ENCODE measurements at places on chromosomes 16 and 17. TPM values are rescaled to one million over a fixed set of nuclear protein-coding genes. Genes with fewer than 3 reads are reported as not detected.

CNP gene
- 71.9 TPM for total RNA-seq

- peak; percentile 45 for DNase-seq
Measured at GRCh38 chr16:78443542-78444364, 344.3 kb downstream of the WWOX start.

CTRB2 gene
- total RNA-seq = not detected

DNA sequence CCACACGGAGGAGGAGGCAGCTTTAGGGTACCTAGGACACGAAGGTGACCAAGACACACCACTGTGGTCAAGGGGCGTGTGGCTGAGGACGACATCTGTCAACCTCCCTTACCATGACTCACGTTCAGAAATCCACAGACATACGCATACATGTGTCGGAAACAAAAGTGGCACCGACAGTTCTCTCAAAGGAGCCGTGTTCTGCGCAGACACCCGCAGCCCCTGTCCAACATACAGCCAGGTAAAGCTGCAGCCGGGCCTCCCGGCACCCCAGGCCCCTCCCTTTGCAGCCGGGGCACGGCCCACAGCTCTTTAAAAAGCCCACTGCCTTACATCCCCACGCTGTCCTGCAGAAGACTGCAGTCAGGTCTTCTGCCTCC, 40.5 kb upstream of the KLHDC4 start:
- DNase-seq = no peak

GGA3 gene
- total RNA-seq = 31.4 TPM

Measured in esophagus muscularis mucosa (tissue), 4 donors.